Fibroblast of skin of scalp (primary cell): ENCODE measurements at places on chromosomes 16 and 17.

DNA sequence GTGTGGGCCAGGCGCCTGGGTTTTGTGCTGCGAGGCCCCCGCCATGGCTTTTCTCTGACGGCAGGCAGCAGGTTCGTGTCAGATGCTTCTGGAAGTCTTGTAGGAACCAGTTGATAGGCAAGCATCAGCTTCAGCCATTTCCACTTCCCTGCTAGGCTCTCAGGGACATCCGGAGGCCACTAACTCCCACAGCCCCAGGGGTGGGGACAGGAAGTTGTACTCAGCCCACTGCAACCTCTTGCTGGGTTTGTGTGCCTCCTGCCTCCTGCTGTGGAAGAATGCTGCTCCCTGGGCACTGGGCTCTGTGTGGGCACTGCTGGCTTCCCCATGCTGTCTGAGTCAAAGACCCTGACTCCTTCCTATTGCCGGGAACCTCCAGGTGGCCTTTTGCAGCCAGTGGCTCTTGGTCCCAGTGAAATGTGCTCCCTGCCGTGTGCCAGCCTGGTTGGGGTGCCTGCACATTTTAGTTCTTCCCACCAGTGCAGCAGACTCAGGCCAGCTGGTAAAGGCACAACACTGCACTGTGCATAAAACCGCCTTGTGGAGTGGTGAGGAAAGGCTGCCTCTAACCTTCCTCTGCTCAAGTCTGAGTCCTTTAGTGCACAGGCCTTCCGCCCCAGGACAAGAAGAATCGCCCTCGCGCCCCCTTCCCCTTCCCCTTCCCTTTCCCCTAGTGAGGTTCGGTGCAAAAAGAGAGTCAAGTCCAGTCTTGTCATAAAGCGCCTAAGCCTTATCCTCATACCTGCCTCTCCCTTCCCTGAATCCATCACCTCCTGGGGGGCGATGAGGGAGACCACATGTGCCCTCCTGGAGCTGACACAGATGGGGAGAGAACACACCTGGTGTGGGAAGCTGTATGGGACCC, 16.6 kb downstream of the LDHD start:
- peak; percentile 56 for DNase-seq

GRCh38 chr17:30124273-30124796, 7.7 kb downstream of the NSRP1 start:
- no peak for DNase-seq

DNA sequence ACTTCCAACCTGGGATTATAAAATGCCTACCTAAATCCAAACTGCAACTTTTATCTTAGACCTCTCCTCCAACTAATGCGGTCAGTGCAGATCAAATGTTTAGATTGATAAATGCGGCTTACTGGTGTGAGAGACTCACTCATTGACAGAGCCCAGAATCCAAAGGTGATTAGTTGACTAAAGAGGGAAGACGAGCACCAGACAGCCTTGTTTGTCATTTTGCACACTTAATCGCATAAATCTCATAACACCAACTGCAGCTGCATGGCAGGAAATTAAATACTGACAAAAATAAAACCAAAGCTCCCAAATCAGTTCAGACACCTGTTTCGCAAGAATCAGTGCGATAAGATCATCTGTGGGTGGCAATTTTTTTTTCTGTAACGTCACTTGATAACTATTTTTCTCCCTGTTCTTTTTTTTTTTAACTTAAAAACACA, 35.9 kb downstream of the NACA2 start:
- DNase-seq = no peak

DNA sequence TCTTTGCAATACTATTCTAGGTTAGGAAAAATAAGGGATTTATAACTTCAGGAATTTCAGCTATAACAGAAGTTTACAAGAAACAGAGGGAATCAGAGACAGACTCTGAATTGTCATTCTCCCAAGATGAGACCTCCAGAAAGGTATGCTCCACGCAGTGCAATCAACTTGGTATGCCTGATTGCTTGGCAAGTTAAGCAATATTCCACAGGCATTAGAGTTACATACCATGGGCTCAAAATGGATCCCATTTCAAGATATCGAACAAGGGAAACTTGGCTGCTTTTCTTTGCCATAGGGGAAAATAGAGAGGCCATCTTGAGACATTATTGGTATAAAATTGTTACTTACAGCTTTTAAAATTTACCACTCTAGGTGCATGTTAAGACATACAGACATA, 615.6 kb upstream of the SOX9 start:
- DNase-seq = peak; percentile 50

GRCh38 chr17:83121921-83122820, 42.8 kb downstream of the METRNL start:
- no peak for DNase-seq

GRCh38 chr17:21033350-21033749, 9.5 kb downstream of the USP22 start:
- DNase-seq = peak; percentile 13

DNA sequence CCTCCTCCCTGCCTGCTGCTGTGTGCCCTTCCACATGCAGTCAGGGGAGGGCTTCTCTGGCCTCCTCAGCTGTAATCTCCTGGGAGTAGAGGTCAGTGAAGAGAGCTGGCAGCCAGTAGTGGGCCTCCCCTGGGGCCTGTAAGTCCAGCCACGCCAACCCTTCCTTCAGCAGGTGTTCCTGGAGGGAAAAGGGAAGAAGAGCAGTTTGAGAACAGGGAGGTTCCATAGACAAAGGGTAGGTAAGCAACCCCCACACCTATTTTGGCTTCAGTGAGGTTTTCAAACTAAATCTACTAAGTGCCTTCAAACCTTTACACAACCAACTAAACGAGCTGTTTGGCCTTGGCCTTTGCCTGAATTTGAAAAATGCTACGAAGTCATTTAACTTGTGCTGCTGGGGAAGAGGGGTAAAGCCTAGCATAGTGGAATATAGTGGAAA, 14.2 kb downstream of the SNF8 start:
- no peak for DNase-seq

DNA sequence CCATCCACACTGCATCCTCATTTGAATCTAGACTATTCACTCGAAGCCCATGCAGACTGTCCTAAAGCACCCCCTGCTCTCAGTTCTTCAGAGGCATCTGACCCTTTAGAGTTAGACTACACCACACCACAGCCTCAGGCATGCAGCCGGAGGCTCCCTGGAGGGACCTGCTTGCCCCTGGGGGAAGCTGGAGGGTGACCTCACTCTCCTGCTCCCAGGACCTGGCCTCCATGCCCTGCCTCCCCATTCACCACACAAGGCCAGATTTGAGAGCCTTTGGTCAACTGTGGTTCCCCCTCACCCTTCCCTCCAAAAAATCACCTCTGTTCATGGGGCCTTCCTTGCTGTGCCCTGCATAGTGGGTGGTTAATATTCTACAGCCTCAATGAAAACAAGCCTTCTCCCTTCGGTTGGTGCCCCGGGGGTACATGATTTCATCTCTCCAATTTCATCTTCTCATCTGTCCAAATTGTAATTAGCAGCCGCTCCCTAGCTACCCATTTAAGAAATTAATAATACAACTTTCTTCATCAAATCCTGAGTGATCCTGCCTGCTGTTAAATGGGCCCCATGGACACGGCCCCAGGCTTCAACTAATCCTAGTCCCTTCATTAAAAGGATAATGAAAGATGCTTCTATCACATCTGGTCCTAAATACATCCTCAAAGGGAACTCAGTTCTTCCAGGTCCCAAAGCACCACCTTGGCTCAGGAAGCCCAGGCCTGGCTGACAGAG, 24.4 kb downstream of the ABCC12 start:
- no peak for DNase-seq

- DNase-seq = peak; percentile 84
Measured at GRCh38 chr16:30534368-30535105, at the start of gene ZNF747. Gene ZNF747, minus strand, starts transcription at chr16:30534858. Its CDS starts 179 bp downstream, at chr16:30534679.

DNA sequence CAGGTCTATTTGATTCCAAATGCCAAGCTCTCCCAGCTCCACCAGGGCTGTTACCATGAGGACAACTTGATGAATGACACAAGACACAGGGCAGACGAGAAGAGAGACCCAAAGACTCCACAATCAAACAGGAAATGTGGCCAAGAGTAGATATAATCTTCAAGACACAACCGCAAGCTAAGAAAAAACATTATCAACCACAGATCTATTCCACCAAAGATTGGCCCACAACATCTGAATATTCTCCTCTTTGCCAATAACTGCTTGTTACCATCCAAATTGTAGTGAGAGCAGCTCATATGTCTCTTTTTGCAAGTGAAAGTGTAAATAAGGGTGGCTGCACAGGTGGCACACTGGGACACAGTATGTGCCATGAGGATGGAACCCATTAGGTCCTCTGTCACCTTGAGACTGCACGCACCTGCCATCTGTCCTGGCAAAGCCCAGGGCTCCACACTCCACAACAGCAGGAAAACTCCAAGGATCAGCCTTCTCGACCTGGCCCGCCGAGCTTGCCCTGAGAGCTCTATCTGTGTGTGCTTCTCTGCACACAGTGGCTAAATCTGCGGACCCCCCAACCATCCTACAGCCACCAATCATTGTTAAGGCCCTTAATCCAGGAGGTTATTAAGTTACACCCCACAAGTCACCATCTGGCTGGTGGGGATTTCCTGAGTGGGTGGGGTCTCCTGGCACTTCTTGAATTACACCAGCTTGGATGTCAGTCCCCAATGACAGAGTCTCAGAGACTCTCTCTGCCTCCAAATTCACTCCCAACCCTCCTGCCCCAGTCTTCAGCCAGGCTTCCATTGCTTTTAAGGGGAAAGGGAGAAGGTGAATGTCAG, 50.5 kb downstream of the DYNLRB2 start:
- no peak for DNase-seq

- no peak for DNase-seq
Measured at GRCh38 chr17:56290101-56290801, 137.0 kb downstream of the ANKFN1 start.

DNA sequence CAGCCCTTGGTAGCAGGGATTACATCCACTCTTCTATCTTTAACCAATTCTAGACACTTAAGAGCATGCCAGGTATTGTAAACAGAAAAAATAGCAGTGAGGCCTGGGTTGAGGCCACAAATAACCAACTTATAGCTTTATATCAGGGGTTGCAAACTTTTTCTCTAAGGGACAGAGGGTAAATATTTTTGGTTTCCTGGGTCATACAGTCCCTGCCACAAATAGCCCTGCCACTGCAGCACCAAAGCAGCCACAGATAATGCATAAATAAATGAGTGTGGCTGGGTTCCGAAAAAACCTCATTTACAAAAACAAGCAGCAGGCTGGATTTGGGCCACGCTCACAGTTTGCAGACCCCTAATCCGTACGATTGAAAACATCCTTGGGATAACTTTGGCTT, 46.7 kb downstream of the STAT3 start:
- DNase-seq = no peak

DNA sequence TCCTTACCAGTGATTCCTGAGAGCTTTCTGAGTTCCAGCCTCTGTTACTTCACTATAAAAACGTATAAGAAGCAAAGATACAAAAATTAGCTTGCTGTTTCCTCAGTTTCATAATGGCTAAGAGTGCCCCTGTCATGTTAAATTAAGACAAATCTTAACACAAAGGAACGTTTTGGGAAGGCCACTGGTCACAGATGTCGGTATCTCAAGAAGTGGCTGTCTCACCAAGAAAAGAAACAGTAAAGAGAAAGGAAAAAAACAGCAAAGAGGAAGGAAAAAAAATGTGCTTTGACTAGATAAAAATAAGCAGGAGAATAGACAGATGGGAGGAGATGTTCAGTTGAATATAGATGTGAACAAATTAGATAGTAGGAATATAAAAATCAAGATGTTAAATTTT, 94.8 kb upstream of the AKTIP start:
- no peak for DNase-seq

- DNase-seq = no peak
Measured at GRCh38 chr17:4007346-4008081, 43.3 kb upstream of the ATP2A3 start.
